ENCODE measurements at places on chromosomes 13 and 19.

- DNase-seq: no peak
- H3K27me3 ChIP-seq: no peaks in the 10 kb centered on the region
- no peaks in the 10 kb centered on the region for H3K36me3 ChIP-seq
- no peak overlapping the region for H3K4me3 ChIP-seq
Observed at GRCh38 chr19:18742838-18743783, 48.0 kb downstream of the COMP start.

- peaks cover 43% of the 10 kb centered on the region for H3K4me1 ChIP-seq
- peak overlapping the region; percentile 51 for H3K4me3 ChIP-seq
- no peaks in the 10 kb centered on the region for H3K27me3 ChIP-seq
Observed at GRCh38 chr19:3365093-3365835, 1.1 kb upstream of the NFIC start.

- H3K27ac ChIP-seq: peak within 1 kb of the TSS; percentile 72
- peaks cover 5% of the 10 kb centered on the region for H3K4me1 ChIP-seq
- H3K4me3 ChIP-seq: peak within 1 kb of the TSS; percentile 33
- H3K36me3 ChIP-seq: peaks cover 20% of the 10 kb centered on the region
- peak; percentile 79 for DNase-seq
- H3K27me3 ChIP-seq: peaks cover 8% of the 10 kb centered on the region
Observed at GRCh38 chr19:56507446-56508289, at the start of gene ZNF471. ZNF471 (plus strand) TSS chr19:56507855; CDS start chr19:56511572, 3,717 bp downstream.

GRCh38 chr13:112132142-112132541 lies 65.2 kb downstream of the SOX1 start:
- no peak overlapping the region for H3K27ac ChIP-seq
- H3K4me3 ChIP-seq: no peak overlapping the region
- DNase-seq: no peak
- H3K36me3 ChIP-seq: no peaks in the 10 kb centered on the region
- H3K27me3 ChIP-seq: no peaks in the 10 kb centered on the region

DNA sequence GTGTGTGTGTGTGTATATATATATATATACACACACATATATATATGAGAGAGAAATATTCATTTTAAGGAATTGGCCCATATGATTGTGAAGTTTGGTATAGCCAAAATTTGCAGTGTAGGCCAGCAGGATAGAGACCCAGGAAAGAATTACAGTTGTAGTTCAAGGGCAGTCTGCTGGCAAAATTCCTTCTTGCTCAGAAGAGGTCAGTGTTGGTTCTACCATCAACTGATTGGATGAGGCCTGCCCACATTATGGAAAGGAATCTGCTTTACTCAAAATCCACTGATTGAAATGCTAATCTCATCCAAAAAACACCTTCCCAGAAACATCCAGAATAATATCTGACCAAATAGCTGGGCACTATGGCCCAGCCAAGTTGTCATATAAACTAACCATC lies 24.0 kb downstream of the RNF6 start:
- H3K27me3 ChIP-seq: no peaks in the 10 kb centered on the region
- H3K36me3 ChIP-seq: peaks cover 48% of the 10 kb centered on the region
- no peaks in the 10 kb centered on the region for H3K4me1 ChIP-seq

- H3K4me1 ChIP-seq: no peaks in the 10 kb centered on the region
- H3K27ac ChIP-seq: no peak overlapping the region
- DNase-seq: peak; percentile 20
- no peak overlapping the region for H3K4me3 ChIP-seq
- peaks cover 11% of the 10 kb centered on the region for H3K36me3 ChIP-seq
- no peaks in the 10 kb centered on the region for H3K27me3 ChIP-seq
Observed at GRCh38 chr19:4678881-4679790, 9.0 kb upstream of the MYDGF start.

- no peak overlapping the region for H3K27ac ChIP-seq
- H3K4me3 ChIP-seq: no peak overlapping the region
- H3K36me3 ChIP-seq: no peaks in the 10 kb centered on the region
- H3K27me3 ChIP-seq: no peaks in the 10 kb centered on the region
Observed at GRCh38 chr13:38826182-38826813, 139.4 kb downstream of the FREM2 start.

DNA sequence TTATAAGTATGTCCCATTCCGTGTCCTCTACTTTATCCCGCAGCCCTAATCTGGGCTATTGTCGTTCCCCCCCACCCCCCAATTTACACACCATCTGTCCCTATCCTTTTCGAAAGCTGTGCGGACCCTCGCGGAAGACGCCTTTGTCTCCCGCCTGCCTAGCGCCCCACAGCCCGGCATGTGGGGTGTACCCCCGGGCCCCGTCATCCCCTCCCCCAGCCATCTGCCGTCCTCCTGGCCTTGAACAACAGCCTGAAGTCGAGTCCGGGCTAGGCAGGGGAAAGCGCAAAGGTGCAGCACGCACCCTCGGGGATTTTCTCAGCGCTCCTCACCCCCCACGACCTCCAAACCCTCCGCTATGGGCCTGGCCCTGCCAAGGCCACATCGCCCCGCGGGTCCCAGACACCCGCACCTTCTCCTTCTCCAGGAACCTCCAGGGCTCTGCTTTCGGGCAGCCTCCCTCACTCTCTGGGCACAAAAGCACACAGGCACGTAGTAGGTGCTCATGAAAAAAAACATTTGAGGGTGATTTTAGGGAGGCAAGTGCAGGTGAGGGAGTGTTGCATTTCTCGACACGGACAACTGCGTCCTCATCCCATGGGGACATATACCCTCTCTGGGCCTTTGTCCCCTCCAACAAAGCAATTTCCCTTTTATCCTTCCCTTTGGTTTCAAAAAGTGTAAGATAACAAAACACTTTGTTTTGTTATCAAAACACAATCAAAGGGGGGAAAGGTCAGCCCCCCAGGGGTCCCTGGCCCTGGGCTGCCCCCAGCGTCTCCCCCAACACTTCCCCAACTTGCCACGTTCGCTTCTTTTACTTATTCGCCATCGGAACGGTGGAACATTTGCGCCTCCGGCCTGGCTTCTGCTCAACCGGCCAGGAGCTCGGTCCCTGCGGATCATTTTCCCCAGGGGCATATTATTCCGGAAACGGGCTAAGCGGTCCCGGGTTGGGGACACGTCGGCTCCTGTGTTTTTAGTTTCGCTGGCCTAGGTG lies 16.4 kb downstream of the CCDC124 start:
- H3K36me3 ChIP-seq: peaks cover 2% of the 10 kb centered on the region
- peak; percentile 32 for DNase-seq
- H3K27ac ChIP-seq: peak overlapping the region; percentile 21
- peak overlapping the region; percentile 52 for H3K4me3 ChIP-seq
- peaks cover 45% of the 10 kb centered on the region for H3K4me1 ChIP-seq
- H3K27me3 ChIP-seq: peaks cover 47% of the 10 kb centered on the region

- H3K27me3 ChIP-seq: no peaks in the 10 kb centered on the region
- peak overlapping the region; percentile 21 for H3K27ac ChIP-seq
- peaks cover 27% of the 10 kb centered on the region for H3K36me3 ChIP-seq
Observed at GRCh38 chr19:16200038-16201010, 2.6 kb downstream of the AP1M1 start.

- peaks cover 3% of the 10 kb centered on the region for H3K27me3 ChIP-seq
- peak overlapping the region; percentile 85 for H3K4me3 ChIP-seq
- no peak overlapping the region for H3K27ac ChIP-seq
- peaks cover 26% of the 10 kb centered on the region for H3K4me1 ChIP-seq
- peak; percentile 89 for DNase-seq
- peaks cover 4% of the 10 kb centered on the region for H3K36me3 ChIP-seq
Observed at GRCh38 chr19:4327252-4327876, 11.3 kb downstream of the STAP2 start.

DNA sequence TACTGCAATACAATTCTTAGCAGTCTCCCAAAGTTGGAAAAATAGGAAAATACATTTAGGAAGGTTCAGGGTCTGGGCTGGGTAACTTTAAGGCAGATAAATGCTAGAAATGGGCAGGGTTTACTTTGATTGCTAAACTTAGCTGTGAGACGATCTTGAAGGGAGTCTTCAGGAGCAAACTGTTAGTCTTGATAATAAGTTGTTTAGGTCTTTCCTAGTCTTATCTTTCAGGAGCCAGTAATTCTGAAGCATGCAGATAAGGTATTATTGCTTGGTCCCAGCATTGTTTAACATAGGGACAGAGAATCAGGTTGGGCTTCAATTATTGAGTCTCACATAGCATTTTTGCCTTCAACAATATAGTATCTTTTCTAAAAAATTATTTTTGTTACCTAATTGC lies 262.4 kb upstream of the MIR17HG start:
- H3K4me3 ChIP-seq: no peak overlapping the region
- no peaks in the 10 kb centered on the region for H3K36me3 ChIP-seq
- no peak for DNase-seq
- peaks cover 3% of the 10 kb centered on the region for H3K27me3 ChIP-seq

DNA sequence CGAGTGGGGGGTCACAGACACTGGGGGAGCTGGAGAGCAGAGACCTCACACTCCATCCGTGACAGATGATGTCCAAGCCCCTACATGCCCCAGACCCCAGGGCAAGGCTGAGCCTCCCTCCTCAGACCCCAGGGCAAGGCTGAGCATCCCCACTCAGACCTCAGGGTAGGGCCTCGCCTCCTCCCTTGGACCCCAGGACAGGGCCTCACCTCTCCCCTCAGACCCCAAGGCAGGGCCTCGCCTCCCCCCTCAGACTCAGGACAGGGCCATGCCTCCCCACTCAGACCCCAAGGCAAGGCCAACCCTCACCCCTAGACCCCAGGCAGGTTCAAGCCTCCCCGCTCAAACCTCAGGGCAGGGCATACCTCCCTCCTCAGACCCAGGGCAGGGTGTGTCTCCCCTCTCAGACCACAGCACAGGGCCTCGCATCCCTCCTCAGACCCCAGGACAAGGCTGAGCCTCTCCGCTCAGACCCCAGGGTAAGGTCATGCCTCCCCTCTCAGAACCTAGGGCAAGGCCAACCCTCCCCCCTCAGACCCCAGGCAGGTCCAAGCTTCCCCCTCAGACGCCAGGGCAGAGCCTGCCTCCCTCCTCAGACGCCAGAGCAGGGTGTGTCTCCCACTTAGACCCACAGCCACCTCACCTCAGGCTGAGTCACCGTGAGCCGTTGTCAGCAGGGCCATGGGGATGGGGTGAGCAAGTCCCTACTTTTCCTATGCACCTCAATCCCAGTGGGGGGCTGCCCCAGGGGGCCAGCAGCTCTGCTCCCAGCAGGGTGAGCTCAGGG lies 1.7 kb upstream of the S1PR4 start:
- H3K27ac ChIP-seq: peak overlapping the region; percentile 90
- peaks cover 24% of the 10 kb centered on the region for H3K36me3 ChIP-seq
- no peaks in the 10 kb centered on the region for H3K27me3 ChIP-seq
- peaks cover 23% of the 10 kb centered on the region for H3K4me1 ChIP-seq
- DNase-seq: peak; percentile 84

DNA sequence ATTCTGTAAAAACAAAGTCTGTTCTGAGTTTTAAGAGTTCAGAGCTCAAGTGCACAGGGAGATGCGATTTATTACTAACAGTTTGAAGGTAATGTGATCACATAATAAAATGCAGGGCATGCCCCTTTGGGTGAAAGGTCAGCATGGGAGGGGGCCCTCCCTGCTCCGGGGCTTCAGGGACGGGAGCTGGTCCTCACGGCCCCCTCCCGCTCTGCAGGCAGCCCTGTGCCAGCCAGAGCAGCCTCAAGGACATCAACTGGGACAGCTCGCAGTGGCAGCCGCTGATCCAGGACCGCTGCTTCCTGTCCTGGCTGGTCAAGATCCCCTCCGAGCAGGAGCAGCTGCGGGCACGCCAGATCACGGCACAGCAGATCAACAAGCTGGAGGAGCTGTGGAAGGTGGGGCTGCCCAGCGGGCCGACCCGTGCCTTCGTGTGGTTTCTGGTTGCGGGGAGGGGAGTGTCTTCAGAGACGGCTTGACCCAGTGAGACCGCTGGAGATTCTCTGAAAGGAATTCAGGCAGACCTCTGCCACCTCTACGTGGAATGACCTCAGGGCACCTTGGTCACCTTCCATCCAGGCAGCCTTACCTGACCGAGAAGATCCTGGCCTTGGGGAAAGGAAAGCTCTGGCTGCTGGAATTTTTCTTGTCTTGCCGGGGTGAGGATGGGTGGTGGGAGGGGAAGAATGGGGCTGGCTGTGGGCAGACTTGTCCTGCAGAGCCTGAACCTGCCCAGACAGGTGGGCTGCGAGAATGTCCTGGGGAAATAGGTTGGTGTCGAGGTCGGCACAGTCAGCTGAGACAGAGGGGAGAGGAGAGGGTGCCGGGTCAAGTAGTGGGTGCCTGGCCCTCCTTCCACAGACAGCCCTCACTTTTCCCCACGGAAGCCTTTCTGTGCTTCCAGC lies 19.0 kb downstream of the UPF1 start:
- no peaks in the 10 kb centered on the region for H3K27me3 ChIP-seq
- peaks cover 39% of the 10 kb centered on the region for H3K4me1 ChIP-seq
- H3K27ac ChIP-seq: peak overlapping the region; percentile 33
- no peak for DNase-seq
- H3K4me3 ChIP-seq: no peak overlapping the region
- peaks cover 61% of the 10 kb centered on the region for H3K36me3 ChIP-seq

DNA sequence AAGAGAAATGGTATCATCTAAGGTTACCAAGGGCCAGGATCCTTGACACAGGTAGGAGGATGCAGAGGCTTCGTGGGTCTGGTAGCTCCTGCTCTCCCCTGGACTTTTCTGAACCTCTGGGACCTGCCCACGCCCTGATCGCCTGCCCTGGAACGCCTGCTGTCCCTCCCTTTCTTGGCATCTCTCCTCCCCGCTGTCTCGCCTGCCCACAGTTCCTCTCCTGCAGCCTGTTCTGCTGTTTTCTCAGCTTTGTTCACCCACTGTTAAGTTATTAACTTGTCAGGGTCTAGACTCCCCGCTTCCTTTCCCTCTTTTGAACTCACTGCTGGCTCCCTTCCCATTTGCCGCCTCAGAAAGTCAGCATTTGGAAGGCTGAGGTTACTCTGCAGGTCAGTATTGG lies 19.8 kb downstream of the SERP2 start:
- no peak overlapping the region for H3K27ac ChIP-seq
- H3K27me3 ChIP-seq: peaks cover 11% of the 10 kb centered on the region
- H3K4me1 ChIP-seq: no peaks in the 10 kb centered on the region
- no peak overlapping the region for H3K4me3 ChIP-seq
- H3K36me3 ChIP-seq: no peaks in the 10 kb centered on the region

DNA sequence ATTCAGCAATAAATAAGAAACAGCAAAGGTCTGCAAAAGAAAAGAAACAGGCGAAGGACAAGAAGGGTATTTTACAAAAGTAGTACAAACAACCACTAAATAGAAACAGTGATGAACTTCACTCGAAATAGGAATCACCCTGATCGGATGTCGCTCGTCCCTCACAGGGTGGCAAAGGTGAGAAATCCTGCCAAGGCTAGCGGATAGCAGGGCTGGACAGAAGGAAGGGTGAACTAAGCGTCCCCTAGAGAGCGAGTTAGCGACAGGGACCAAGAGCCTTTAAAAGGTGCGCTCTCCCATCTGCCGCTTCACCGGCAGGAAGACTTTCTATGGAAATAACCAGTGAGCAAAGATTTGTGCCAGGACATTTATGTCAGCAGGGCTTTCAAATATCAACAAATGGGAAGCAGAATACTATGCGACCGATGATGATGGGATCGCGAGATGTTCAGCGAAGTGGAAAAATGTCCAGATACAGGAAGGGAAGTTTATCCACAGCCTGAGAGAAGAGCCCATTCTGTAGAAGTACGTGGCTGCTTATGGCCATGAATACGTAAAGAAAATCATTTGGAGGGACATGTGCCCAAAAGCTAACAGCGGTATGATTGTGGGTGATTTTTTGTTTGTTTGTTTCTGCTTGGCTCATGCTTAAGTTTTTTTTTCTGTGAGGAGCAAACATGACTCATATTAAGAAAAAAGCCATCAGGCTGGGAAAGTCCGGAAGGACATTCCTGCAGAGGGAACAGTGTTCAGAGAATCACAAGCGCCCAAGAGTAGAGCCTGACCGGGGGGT lies 18.9 kb downstream of the ELAVL1 start:
- H3K27me3 ChIP-seq: no peaks in the 10 kb centered on the region
- H3K27ac ChIP-seq: no peak overlapping the region
- H3K36me3 ChIP-seq: peaks cover 31% of the 10 kb centered on the region
- H3K4me1 ChIP-seq: no peaks in the 10 kb centered on the region

GRCh38 chr13:41563984-41564365 lies 106.6 kb downstream of the RGCC start:
- peaks cover 1% of the 10 kb centered on the region for H3K36me3 ChIP-seq
- H3K27me3 ChIP-seq: no peaks in the 10 kb centered on the region

- H3K4me1 ChIP-seq: no peaks in the 10 kb centered on the region
- no peak for DNase-seq
- no peak overlapping the region for H3K27ac ChIP-seq
- peaks cover 6% of the 10 kb centered on the region for H3K27me3 ChIP-seq
Observed at GRCh38 chr19:45660636-45661035, 7.4 kb upstream of the GIPR start.

Data from activated CD4-positive, alpha-beta memory T cell treated with anti-CD3 and anti-CD28 coated beads for 36 hours (primary cell).